ENCODE measurements at places on chromosomes 11 and 22. TPM values are rescaled to one million over a fixed set of nuclear protein-coding genes. Genes with fewer than 3 reads are reported as not detected.

ARRB1 gene
- total RNA-seq, result 1.0 TPM

DNA sequence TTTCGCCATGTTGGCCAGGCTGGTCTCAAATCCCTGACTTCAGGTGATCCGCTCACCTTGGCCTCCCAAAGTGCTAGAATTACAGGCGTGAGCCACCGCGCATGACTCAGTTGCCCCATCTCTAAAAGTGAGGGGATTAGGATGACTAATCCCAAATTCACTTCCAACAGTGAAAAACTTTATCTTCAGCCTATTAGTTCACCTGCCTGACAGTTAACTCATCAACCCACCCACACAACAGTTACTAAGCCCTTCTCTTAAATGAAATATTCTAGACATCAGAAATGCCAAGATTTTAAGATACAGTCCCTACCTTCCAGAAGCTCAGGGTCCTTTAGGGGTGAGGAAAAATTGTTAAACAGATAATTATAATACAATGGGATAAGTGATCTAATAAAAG lies 2.0 kb upstream of the ANKRD42 start:
- H3K27ac ChIP-seq, result no peak overlapping the region
- peaks cover 9% of the 10 kb centered on the region for H3K4me1 ChIP-seq
- H3K4me3 ChIP-seq, result no peak overlapping the region
- DNase-seq, result no peak

GRCh38 chr11:19910931-19911330 lies 198.3 kb downstream of the NAV2 start:
- no peak for DNase-seq
- H3K27ac ChIP-seq, result no peak overlapping the region
- no peak overlapping the region for H3K4me3 ChIP-seq
- peaks cover 14% of the 10 kb centered on the region for H3K4me1 ChIP-seq
- no peaks in the 10 kb centered on the region for H3K36me3 ChIP-seq

GRCh38 chr22:50475652-50476002 lies 792 bp upstream of the SBF1 start:
- no peak for DNase-seq
- H3K4me3 ChIP-seq, result peak overlapping the region; percentile 91
- H3K27me3 ChIP-seq, result peaks cover 21% of the 10 kb centered on the region
- no peak overlapping the region for H3K27ac ChIP-seq

DNA sequence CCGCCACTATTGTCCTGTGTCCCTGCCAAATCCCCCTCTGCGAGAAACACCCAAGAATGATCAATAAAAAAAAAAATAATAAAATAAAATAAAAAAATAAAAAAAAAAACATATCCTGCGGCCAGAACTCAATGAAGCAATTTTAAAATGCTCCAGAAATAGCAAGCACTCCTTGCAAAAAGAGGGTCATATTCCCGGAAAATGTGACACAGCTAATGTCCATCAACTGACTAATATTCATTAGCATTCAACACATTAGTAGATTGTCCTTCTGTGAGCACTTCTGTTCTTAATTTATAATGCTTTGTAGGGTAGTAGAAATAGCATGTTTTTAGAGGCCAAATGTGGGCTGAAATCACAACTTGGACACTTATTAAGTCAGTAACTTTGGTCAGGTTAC lies 252.3 kb upstream of the SESN3 start:
- H3K36me3 ChIP-seq, result no peaks in the 10 kb centered on the region
- no peak overlapping the region for H3K4me3 ChIP-seq
- peaks cover 13% of the 10 kb centered on the region for H3K4me1 ChIP-seq
- no peaks in the 10 kb centered on the region for H3K27me3 ChIP-seq
- H3K27ac ChIP-seq, result no peak overlapping the region
- no peak for DNase-seq

USH1C gene
- total RNA-seq, result 0.24 TPM

GRCh38 chr11:36540998-36541397 lies 26.8 kb upstream of the RAG1 start:
- H3K27me3 ChIP-seq, result no peaks in the 10 kb centered on the region
- peak; percentile 61 for DNase-seq
- H3K27ac ChIP-seq, result no peak overlapping the region
- H3K4me3 ChIP-seq, result no peak overlapping the region
- peaks cover 10% of the 10 kb centered on the region for H3K4me1 ChIP-seq

DNA sequence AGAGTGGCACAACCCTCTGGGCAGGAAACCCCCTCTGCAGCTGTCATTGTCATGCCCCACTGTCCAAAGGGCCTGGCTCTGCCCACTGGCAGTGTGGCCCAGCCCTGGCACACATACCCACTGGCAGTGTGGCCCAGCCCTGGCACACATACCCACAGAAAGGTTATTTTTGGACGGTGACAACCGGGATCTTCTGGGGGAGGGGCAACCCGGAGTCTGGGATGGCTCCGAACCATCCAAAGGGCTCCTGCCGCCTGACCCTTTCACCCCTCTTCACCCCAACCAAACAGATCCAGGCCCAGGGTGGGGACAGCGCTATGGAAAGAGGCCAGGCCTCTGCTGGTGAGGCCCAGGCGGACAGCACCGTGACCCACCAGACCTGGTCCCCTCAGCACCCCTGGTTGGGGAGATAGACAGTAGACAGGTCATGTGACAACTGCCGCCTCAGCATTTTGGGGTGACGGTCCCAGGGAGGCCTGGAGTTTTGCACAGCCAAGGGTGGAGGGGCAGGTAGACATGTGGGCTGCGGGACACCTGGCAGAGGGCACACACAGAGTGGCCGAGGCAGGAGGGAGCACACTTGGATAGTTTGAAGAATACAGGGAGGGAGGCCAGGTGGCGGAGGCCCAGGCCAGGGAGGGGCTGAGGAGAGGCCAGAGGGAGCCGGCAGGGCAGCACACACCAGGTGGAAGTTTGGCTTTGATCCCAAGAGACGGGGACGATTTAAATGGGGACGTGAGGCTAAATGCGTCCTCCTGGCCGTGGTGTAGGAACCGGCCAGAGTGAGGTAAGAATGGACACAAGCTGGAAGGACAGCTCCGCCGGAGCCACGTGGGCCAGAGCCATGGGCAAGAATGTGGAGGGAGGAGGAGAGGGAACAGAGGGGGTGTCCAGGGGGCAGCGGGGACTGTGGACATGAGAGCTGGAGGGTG lies 2.9 kb downstream of the MAPK12 start:
- H3K27ac ChIP-seq, result no peak overlapping the region
- H3K4me3 ChIP-seq, result no peak overlapping the region
- peaks cover 33% of the 10 kb centered on the region for H3K27me3 ChIP-seq
- H3K4me1 ChIP-seq, result peaks cover 10% of the 10 kb centered on the region
- H3K36me3 ChIP-seq, result no peaks in the 10 kb centered on the region

DNA sequence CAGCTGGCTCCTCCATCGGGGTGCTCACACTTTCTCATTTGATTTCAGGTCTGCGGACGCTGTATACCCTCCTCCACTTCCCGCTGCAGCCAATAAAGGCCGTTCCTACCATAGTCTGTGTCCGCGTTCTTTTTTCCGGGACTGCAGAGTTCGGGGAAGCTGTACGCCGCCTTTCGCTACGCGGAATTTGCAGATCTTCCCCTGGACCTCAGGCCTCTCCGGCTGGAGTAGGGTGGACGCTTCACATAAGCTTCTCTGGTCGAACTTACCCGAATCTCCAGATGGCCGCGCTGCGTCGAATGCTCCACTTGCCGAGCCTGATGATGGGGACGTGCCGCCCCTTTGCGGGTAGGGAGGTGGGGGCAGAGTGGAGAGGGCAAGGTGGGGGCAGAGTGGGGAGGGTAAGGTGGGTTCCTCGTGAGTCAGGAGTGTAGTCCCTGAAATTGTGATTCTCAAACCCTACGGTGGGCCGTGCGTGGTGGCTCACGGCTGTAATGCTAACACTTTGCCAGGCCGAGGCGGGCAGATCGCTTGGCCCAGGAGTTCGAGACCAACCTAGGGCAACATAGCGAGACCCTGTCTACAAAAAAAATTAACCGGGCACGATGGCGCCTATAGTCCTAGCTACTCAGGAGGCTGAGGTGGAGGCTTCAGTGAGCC lies 617 bp downstream of the CSKMT start:
- no peaks in the 10 kb centered on the region for H3K36me3 ChIP-seq
- no peaks in the 10 kb centered on the region for H3K27me3 ChIP-seq
- H3K4me3 ChIP-seq, result peak overlapping the region; percentile 65
- H3K27ac ChIP-seq, result peak overlapping the region; percentile 25

C22orf15 gene
- total RNA-seq, result 3.0 TPM

FSHB gene
- total RNA-seq, result not detected

GRCh38 chr22:20590477-20591294 lies 83.3 kb downstream of the MED15 start:
- H3K4me3 ChIP-seq, result no peak overlapping the region
- no peak overlapping the region for H3K27ac ChIP-seq
- no peaks in the 10 kb centered on the region for H3K4me1 ChIP-seq

MIOX gene
- not detected for total RNA-seq

DNA sequence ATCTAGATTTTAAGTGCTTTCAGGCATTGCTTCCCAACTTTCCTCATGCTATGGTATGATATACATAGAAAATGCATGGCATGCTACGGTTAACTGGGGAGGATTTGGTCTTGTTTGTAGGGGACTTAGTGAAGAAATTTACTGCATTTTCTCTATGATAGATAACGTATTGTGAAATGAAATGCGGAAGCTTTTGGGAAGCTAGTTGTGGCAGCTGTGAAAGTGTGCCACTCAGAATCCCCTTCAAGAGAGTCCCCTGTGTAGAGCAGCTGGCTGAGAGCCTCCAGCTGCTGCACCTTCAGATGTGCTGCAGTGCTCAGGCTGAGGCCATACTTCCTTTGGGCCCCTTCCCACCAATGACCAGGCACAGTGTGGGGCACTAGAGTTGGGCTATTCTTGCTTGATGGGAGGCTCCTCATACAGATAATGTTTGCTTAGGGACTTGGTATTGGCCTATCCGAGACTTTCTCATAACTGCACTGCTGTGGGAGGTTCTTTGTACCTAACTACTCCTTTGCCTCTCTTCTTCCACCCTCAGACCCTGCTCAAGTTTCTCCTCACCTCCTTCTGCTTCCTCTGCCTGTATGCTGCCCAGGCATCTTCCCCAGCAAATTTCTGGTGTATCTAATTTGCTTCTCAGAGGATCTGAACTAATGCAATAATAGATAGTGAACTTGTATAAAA lies 67.3 kb downstream of the HIPK3 start:
- H3K36me3 ChIP-seq, result no peaks in the 10 kb centered on the region
- no peak for DNase-seq
- H3K27me3 ChIP-seq, result no peaks in the 10 kb centered on the region
- H3K27ac ChIP-seq, result no peak overlapping the region

DDTL gene
- total RNA-seq, result not detected

DNA sequence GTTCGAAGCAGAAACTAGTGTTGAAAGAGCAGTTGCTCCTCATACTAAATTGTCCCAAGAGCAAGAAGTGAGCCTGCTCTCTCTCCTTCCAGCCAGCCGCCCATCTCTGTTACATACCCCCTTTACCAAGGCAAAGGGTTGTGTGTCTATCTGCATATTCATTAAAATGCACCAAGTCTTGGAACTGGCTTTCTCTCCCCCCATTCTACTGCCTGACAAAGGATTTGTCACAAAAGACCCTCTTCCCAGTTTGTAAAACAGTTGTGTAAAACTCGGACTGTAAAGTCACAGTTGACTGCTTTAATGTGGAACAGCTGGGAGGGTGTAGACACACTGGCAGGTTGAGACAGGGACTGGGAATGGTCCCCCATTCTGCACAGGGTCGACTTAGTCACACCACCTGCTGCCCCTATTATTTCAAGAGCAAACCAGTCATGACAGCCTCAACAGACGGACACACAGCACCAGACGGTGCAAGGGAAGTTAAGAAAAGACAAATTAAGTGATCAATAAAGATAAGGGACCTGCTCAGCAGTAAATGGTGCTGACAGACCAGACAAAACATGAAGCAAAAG lies 60.0 kb upstream of the HTATIP2 start:
- no peak overlapping the region for H3K27ac ChIP-seq
- DNase-seq, result peak; percentile 16
- no peaks in the 10 kb centered on the region for H3K27me3 ChIP-seq
- H3K4me1 ChIP-seq, result peaks cover 33% of the 10 kb centered on the region

SAA2 gene
- not detected for total RNA-seq

MCHR1 gene
- total RNA-seq, result 2.1 TPM

DNA sequence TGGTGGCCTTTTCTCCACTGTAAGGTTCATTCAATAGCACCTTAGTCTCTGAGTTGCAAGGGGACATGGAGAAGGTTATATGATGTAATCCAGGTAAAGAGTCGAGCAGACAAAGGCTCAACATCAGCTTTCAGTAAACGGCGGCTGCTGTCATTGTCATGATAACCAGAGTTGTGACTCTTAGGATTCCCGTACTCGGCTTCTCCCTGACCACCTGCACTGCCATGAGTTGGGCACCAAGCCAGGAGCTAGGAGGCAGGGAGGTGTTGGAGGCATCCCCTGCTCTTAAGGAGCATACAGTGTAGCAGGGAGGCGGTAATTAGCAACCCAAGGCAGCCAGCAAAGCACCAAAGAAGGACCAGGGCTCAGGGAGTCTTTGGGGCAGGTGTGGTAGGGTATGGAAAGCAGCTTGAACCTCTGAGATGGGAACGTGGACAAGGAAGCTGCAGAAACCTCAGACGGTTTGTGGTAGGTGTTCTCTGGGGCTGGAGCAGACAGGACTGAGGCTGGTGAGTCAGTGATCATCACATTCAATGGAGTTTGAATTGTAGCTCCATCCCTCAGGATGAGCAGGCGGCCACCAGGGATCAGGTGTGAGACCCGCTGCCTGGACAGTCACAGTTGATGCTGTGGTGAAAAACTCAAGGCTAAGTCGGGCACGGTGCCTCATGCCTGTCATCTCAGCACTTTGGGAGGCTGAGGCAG lies 31.7 kb downstream of the LIF start:
- H3K36me3 ChIP-seq, result no peaks in the 10 kb centered on the region
- H3K4me1 ChIP-seq, result peaks cover 6% of the 10 kb centered on the region
- H3K4me3 ChIP-seq, result no peak overlapping the region
- no peak for DNase-seq
- no peak overlapping the region for H3K27ac ChIP-seq
- H3K27me3 ChIP-seq, result no peaks in the 10 kb centered on the region

NXPE4 gene
- not detected for total RNA-seq

- H3K4me3 ChIP-seq, result no peak overlapping the region
- no peaks in the 10 kb centered on the region for H3K27me3 ChIP-seq
- H3K4me1 ChIP-seq, result no peaks in the 10 kb centered on the region
These were observed 2001.0 kb downstream of the LRRC4C start for GRCh38 chr11:39458481-39458880.

- DNase-seq, result no peak
- no peak overlapping the region for H3K4me3 ChIP-seq
- H3K27ac ChIP-seq, result no peak overlapping the region
- H3K27me3 ChIP-seq, result no peaks in the 10 kb centered on the region
- H3K36me3 ChIP-seq, result no peaks in the 10 kb centered on the region
These were observed 165.8 kb upstream of the B3GAT1 start for GRCh38 chr11:134577751-134578395.

- peaks cover 3% of the 10 kb centered on the region for H3K36me3 ChIP-seq
- no peaks in the 10 kb centered on the region for H3K27me3 ChIP-seq
- H3K4me1 ChIP-seq, result peaks cover 21% of the 10 kb centered on the region
- H3K27ac ChIP-seq, result peak within 1 kb of the TSS; percentile 99
- peak within 1 kb of the TSS; percentile 99 for H3K4me3 ChIP-seq
These were observed at the start of gene EP300 for GRCh38 chr22:41092023-41092817. TSS of gene EP300 (plus strand) at chr22:41092592. CDS start at chr22:41093005, 413 bp downstream.

TEX12 gene
- 0.51 TPM for total RNA-seq

ADAMTS8 gene
- total RNA-seq, result not detected

SELENOM gene
- total RNA-seq, result 7.4 TPM

GRCh38 chr11:102546923-102547471 lies 16.4 kb upstream of the MMP7 start:
- H3K27ac ChIP-seq, result no peak overlapping the region
- DNase-seq, result no peak

Measured in neural progenitor cell (in vitro differentiated cells).